ENCODE measurements at places on chromosomes 6 and 20. TPM values are rescaled to one million over a fixed set of nuclear protein-coding genes. Genes with fewer than 3 reads are reported as not detected.

Gene KCNQ2
- total RNA-seq = 112 TPM

Gene COL10A1
- total RNA-seq = 0.32 TPM

Gene AARS2
- total RNA-seq = 26.8 TPM

Gene TMEM170B
- total RNA-seq = 5.4 TPM

Gene GSTA2
- total RNA-seq = 0.14 TPM

Gene NOX3
- 0.09 TPM for total RNA-seq

Gene NKAPL
- total RNA-seq = 0.41 TPM

Gene SGK2
- 0.99 TPM for total RNA-seq

Gene CD164
- total RNA-seq = 74.9 TPM

Gene REM1
- not detected for total RNA-seq

Gene SAPCD1
- 13.7 TPM for total RNA-seq

Gene OR2B2
- not detected for total RNA-seq

Gene C6orf118
- 0.25 TPM for total RNA-seq

Gene CST1
- total RNA-seq = 4.5 TPM

Gene MAP1LC3A
- 11.3 TPM for total RNA-seq

Gene CTCFL
- total RNA-seq = 0.70 TPM

Gene DEFB118
- total RNA-seq = not detected

Gene HNF4A
- 0.37 TPM for total RNA-seq

Gene MUC22
- total RNA-seq = not detected

Gene CD93
- 0.05 TPM for total RNA-seq

Gene HTR1E
- total RNA-seq = 0.09 TPM

Gene TNFRSF21
- total RNA-seq = 52.7 TPM

Gene TMEM217
- total RNA-seq = 0.61 TPM

Gene MYLIP
- total RNA-seq = 44.5 TPM

Gene AGER
- 17.7 TPM for total RNA-seq

Gene ATG5
- total RNA-seq = 33.2 TPM

Gene SIGLEC1
- total RNA-seq = 0.04 TPM

Gene C4A
- total RNA-seq = 5.2 TPM

Gene ZKSCAN3
- total RNA-seq = 8.4 TPM

Gene KIF25
- total RNA-seq = 1.1 TPM

Gene HTR1B
- 1.5 TPM for total RNA-seq

Gene RAB32
- total RNA-seq = 5.1 TPM

Gene BPIFB1
- 0.09 TPM for total RNA-seq

Gene POPDC3
- total RNA-seq = 2.7 TPM

Gene VGLL2
- total RNA-seq = not detected

Data from WTC11 (cell line).